ENCODE measurements at places on chromosomes 11 and 22.

- no peak for DNase-seq
These were observed 113.6 kb downstream of the KCNQ1 start for GRCh38 chr11:2558397-2558796.

- no peak for DNase-seq
These were observed 216.1 kb downstream of the CASP12 start for GRCh38 chr11:104682206-104682605.

DNA sequence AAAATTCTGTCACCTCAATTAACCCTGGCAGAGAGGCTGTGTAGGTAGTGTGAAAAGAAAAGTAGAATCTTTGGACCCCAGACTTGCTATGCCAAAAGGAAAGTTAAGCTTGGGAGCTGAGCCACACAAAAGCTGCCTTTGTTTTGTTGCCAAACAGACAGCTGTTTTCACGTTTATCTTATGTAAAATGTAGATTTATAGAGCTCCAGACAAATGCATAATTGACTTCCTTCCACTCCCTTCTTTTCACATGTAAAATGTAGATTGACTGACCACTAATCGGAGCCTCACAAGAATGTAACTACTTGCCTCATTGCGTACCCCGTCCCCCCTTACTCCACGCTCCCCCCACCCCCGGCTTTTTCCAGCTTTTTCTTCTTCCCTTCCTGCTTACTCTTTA lies 2302.2 kb upstream of the RAG2 start:
- DNase-seq, result no peak

DNA sequence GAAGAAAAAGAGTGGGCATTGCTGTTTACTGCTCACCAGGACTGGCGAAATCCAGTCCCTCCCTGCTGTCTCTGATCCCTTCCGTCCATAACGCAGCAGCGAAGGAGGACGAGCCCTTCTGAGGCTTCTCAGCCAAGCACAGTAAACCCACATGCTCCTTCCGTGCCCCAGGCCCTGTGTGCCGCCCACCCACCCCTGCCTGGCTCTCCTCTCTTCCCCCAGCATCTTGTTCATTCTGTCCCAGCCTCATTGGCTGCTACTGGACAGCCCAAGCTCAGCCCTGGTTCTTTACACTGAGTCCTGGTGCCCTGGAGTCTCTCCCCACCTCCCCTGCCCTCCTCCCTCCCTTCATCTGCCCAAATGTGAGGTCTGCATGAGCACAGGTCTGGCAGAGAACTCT lies 559.7 kb downstream of the BRD1 start:
- no peak for DNase-seq

DNA sequence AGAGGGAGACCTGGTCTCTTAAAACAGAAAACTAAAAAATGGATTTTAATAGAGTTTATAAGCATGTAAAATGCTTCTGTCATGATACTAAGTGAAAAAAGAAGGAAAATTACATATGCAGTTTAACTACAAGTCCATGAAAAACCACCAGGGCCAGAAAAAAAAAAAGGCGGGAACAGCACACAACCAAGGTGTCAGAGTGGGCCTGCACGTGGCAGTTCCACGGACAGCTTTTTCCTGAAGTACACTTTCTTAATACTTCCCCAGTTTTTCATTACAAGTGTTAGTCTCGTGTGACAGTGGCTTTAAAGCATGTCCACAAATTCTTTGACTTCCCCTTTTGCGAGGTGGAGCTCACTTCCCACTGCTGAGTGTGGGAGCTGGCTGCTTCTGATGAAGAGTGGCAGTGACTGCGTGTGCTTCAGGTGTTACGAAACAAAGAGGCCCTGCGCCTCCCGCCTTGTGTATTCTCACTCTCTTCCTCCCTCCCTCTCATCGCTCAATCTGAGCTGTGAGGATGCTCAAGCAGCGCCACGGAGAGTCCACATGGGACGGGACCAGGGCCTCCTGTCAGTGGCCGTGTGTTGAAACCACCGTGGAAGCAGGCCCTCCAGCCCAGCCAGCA lies 16.4 kb downstream of the PPM1F start:
- DNase-seq, result no peak

DNA sequence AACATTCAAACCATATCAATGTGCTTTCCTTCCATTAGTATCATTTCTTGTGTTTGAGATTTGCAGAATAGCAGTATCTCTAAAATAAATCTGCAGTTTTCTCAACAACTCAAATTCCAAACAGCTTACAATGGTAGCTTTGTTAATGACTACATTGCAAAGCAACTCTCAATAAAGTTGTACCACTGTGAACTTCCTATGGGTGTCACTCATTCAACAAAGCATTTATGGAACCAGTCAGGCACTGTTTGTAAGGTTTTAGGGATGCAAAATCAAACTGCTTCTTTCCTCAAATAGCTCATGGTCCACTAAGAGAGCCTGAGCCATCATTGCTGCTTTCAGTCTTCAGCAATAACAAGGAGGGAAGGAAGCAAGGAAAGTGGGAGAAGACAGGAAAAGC lies 91.0 kb downstream of the CCDC83 start:
- no peak for DNase-seq
